ENCODE measurements at places on chromosomes 5 and 9.

- H3K4me3 ChIP-seq = no peak overlapping the region
- no peak overlapping the region for H3K27ac ChIP-seq
- H3K36me3 ChIP-seq = no peaks in the 10 kb centered on the region
- H3K4me1 ChIP-seq = no peaks in the 10 kb centered on the region
- no peaks in the 10 kb centered on the region for H3K27me3 ChIP-seq
- no peak for ATAC-seq
Observed at GRCh38 chr5:137329586-137330296, 169.4 kb downstream of the SPOCK1 start.

DNA sequence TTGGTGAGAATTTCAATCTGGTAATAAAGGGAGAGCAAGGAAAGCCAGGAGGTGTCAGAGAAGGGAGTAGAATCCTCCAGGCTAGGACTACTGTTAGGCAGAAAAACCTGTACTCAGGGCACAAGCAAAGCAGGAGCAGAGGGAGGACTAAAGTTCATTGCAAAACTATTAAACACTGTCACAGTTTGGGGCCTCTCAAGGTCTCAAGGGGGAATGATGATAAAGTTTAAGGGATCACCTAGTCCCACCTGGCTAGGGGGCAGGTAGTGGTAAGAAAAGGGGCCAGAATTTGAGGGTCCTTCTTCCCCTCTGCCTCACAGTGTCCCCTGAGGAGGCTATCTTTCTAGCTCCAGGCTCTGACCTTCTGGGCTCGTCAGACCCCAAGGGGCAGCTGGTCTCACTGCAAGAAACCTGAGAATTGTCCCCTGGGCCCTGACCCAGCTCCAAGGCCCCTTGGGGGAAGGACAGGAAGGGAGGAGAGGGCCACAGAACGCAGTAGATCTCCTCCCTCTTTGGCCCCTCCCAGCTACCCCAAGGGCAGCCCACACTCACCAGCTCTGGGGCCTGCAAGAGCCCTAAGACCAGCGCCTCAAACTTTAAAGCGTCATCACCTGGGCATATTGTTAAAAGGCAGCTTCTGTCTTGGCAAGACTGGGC, 974 bp downstream of the CCDC69 start:
- no peaks in the 10 kb centered on the region for H3K27me3 ChIP-seq
- no peaks in the 10 kb centered on the region for H3K36me3 ChIP-seq
- peak; percentile 78 for ATAC-seq
- peak overlapping the region; percentile 94 for H3K4me3 ChIP-seq

- H3K36me3 ChIP-seq = peaks cover under 1% of the 10 kb centered on the region
- H3K4me1 ChIP-seq = no peaks in the 10 kb centered on the region
- H3K27me3 ChIP-seq = no peaks in the 10 kb centered on the region
- no peak overlapping the region for H3K27ac ChIP-seq
Observed at GRCh38 chr9:79639354-79639753, 67.6 kb downstream of the TLE4 start.

- no peaks in the 10 kb centered on the region for H3K4me1 ChIP-seq
- ATAC-seq = no peak
- no peaks in the 10 kb centered on the region for H3K27me3 ChIP-seq
- no peak overlapping the region for H3K27ac ChIP-seq
- H3K36me3 ChIP-seq = no peaks in the 10 kb centered on the region
- H3K4me3 ChIP-seq = no peak overlapping the region
Observed at GRCh38 chr5:138696501-138696900, 56.7 kb upstream of the CTNNA1 start.

GRCh38 chr5:158699298-158699880, 400.3 kb downstream of the EBF1 start:
- no peaks in the 10 kb centered on the region for H3K4me1 ChIP-seq
- H3K27me3 ChIP-seq = peaks cover 4% of the 10 kb centered on the region
- H3K4me3 ChIP-seq = no peak overlapping the region
- peaks cover 4% of the 10 kb centered on the region for H3K36me3 ChIP-seq

DNA sequence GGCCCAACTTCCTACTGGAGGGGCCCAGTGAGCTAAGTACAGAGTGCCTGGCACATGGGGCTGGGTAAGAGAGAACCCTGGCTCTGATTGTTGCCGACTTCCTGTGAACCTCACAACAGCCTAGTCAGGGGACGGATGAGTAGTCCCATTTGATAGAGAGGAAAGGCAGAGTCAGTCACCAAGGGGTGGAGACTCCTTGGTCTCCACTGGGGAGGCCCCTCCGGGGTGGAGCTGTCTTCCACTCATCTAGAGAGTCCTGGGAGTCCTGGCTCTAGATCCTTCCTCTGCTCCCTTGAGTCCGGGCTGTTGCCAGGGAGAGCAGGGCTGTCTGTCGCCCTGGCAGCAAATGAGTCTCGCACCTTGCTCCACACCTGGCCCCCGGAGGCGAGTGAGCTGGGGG, 8.0 kb downstream of the GRK6 start:
- H3K36me3 ChIP-seq = no peaks in the 10 kb centered on the region
- H3K27me3 ChIP-seq = no peaks in the 10 kb centered on the region
- no peak overlapping the region for H3K27ac ChIP-seq
- no peak overlapping the region for H3K4me3 ChIP-seq
- no peaks in the 10 kb centered on the region for H3K4me1 ChIP-seq
- no peak for ATAC-seq

- ATAC-seq = no peak
- no peak overlapping the region for H3K27ac ChIP-seq
- H3K36me3 ChIP-seq = peaks cover 31% of the 10 kb centered on the region
- no peaks in the 10 kb centered on the region for H3K27me3 ChIP-seq
- peaks cover 13% of the 10 kb centered on the region for H3K4me1 ChIP-seq
- no peak overlapping the region for H3K4me3 ChIP-seq
Observed at GRCh38 chr5:157331807-157332206, 65.9 kb downstream of the CYFIP2 start.

GRCh38 chr5:6404129-6404528, 25.8 kb upstream of the MED10 start:
- peaks cover 25% of the 10 kb centered on the region for H3K27me3 ChIP-seq
- H3K27ac ChIP-seq = no peak overlapping the region
- no peaks in the 10 kb centered on the region for H3K36me3 ChIP-seq
- no peak overlapping the region for H3K4me3 ChIP-seq
- H3K4me1 ChIP-seq = no peaks in the 10 kb centered on the region

- no peaks in the 10 kb centered on the region for H3K36me3 ChIP-seq
- H3K27ac ChIP-seq = no peak overlapping the region
- no peak for ATAC-seq
Observed at GRCh38 chr5:10460252-10460906, 18.7 kb downstream of the ROPN1L start.

DNA sequence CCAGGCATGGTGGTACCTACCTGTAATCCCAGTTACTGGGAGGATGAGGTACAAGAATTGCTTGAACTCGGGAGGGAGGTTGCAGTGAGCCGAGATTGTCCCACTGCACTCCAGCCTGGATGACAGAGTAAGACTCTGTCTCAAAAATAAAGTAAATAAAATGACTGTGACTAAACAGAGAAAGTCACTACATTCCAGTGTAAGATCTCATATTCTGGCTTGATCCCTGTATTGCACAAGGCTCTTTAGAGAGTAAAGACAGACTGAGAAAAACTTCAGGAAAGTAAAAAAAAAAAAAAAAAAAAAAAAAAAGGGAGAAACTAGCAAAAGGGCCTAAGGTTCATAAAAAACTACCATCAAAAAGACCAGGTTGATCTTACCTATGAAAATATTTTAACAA, 106.6 kb upstream of the PJA2 start:
- no peaks in the 10 kb centered on the region for H3K36me3 ChIP-seq
- no peaks in the 10 kb centered on the region for H3K27me3 ChIP-seq
- peak; percentile 34 for ATAC-seq
- no peaks in the 10 kb centered on the region for H3K4me1 ChIP-seq
- H3K4me3 ChIP-seq = no peak overlapping the region

Measured in gastroesophageal sphincter (tissue), 4 donors.